Amygdala (tissue), 56 donors: ENCODE measurements at places on chromosomes 4 and X.

DNA sequence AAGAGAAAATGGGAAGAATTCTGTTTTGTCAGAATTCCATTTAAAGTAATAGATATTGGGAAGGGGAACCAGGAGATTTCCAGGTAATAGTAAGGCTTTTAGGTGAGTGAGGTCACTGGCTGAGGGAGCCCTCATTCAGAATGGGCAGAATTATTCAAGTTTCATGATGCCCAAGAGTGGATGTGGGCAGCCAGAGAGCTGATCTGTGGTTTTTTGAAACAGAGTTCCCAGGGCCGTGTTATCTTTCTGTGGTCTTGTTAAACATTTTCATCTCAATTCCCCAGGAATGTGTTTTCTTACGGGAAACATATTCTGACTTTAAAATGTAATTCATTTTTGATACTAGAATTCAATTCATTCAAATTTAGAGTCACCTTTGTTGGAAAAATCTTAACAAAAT lies 182.0 kb upstream of the AADAT start:
- DNase-seq, result no peak

- DNase-seq, result no peak
Observed at GRCh38 chr4:19425146-19425545, 826.6 kb upstream of the SLIT2 start.

- DNase-seq, result no peak
Observed at GRCh38 chr4:20487446-20487845, 212.8 kb upstream of the PACRGL start.

- DNase-seq, result no peak
Observed at GRCh38 chrX:45859407-45859806, 658.7 kb upstream of the DIPK2B start.

GRCh38 chr4:72006586-72006985 lies 25.2 kb upstream of the NPFFR2 start:
- DNase-seq, result no peak

DNA sequence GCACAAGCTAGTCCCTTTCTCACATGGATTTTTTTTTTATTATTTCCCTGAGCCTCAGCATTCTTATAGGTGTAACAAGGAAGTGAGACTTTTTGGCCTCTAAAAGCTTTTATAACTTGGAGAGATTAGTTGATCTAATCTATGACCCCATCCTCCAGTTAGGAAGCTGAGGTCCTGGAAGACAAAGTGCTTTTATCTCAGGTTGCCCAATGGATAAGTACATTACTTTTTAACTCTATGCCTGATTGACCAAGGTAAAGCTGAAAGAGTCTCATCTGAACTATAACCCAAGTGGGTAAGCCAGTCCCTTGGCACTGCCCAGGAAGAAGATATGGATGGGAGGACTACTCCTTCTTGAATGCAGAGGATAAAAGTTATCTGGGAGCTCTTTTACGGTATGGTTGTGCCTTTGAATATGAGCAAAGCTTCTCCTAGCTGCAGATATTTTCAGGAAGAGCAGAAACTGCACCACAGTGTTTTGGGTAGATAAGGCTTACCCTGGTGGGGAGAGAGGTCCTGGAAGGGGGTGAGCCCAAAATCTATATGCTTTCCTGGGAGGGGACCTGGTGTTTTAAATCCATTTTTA lies 40.2 kb downstream of the VSIG4 start:
- DNase-seq, result no peak

DNA sequence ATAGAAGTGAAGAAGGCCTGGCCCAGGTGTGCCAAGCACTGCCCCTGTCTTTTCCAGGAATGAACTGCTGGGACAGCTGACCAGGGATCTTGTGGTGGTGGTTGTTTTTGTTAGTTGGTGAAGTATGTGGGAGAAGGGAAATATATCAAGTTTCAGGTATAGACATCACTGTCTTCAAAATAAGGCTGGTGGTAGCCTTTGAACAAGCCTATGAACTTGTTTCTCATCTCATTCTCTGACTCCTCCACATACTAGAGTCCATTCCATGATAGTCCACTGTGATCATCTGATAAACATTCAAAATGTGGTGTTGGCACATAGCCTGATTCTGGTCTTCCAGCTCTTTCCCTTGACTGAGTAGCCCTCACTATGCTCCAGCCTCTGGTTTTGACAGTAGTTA lies 303.7 kb downstream of the CAMK2D start:
- DNase-seq, result no peak

- no peak for DNase-seq
Observed at GRCh38 chr4:17817027-17817426, 6.2 kb downstream of the NCAPG start.

DNA sequence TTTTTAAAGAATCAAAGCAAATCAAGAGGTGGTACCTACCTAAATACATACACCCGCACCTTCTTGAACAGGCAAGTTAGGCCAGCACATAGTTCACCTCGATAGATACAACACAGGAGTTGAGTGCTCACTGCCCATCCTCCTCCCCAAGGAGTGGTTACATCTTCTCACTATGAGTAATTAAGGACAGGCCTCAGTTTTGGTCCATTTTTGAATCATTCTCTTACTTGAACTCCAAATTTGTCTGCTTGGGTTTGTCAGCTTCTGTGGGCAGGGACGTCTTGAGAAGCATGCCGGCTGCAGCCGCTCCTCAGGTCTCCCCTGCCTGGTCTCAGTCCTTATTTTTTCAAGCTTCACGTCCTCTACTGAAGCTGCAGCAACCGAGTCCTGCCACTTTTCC lies 190.6 kb upstream of the RBPJ start:
- no peak for DNase-seq

- DNase-seq, result no peak
Observed at GRCh38 chrX:23980011-23980441, 47.0 kb downstream of the KLHL15 start.

DNA sequence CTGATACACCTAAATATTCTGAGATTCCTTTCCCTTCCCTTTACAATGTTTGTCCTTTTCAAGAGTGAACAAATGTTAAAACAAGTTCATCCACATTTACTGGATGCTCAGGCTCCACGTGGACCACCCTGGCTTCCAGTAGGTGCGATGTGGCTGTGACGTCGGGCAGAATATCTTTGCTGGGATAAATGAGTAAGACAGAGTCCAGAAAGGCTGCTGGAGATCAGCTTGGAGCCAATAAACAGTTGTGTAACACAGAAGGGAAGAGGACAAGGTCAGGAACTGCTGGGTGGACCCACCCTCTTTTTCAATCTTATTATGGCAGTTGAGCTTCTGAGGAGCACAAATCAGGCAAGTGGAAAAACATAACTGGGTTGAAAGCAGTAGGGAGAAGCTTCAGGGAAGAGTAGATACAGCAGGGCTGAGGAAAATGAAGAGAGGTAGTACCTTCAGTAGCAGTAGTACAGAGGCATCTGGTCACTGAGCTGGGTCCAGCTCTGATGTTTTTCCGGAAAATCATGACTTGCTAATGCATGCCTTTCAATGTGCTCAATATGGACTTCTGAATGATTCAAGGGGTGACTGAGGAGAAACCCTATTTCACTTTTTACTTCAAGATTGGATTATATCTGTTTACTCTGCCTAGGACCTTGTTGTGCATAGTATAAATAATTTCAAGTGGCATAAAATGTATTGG lies 171.8 kb upstream of the MAD2L1 start:
- DNase-seq, result no peak

DNA sequence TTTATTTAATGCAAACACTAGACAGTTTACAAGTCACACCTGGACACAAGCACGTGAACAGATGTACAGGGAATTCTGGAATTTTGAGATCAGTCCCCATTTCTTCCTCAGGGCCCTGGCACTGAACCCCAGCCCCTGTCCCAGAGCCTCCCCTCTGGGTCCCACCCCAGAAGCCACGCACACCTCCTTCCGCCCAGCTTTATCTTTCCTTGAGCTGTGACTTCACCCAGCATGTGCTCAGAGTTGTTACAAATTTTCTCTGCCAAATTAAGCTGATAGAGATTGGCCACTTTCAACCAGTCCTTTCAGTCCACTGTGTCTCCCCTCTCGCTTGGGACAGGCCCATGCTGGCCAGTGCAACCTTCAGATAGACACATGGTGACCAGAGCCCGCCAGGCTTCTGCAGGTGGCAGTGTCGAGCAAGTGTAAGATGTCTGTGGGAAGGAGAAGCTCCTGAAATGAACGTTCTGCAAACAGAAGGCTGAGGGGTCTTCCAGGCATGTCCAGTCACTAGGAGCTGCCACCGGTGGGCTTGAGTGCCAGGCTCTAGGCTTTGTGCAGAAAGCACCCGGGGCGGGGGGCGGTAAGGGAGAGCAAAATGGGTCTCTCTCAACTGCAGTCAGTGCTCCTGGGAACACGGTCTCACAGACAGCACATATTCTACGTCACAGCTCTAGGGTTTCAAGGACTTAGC lies 73.3 kb downstream of the MTMR1 start:
- no peak for DNase-seq
